ENCODE measurements at places on chromosomes 6 and 20.

- DNase-seq, result no peak
These were observed 44.3 kb downstream of the OSTM1 start for GRCh38 chr6:108030211-108030610.

DNA sequence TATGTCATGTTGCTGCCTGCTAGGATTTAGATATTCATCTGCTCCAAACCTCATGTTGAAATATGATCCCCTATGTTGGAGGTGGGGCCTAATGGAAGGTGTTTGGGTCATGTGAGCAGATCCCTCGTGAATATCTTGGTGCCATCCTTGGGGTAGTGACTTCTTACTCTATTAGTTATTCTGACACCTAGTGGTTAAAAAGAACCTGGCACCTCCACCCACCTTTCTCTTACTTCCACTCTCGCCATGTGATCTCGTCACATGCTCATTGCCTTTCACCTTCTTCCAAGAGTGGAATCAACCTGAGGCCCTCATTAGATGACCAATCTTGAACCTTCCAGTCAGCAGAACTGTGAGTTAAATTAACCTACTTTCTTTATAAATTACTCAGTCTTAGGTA lies 549.4 kb upstream of the SYNCRIP start:
- DNase-seq, result no peak

GRCh38 chr6:162140251-162140852 lies 587.2 kb downstream of the PRKN start:
- DNase-seq, result no peak

GRCh38 chr20:48457193-48458002 lies 370.4 kb downstream of the PREX1 start:
- no peak for DNase-seq

- no peak for DNase-seq
These were observed 7.2 kb upstream of the PFDN4 start for GRCh38 chr20:54200487-54201267.
